ENCODE measurements at places on chromosomes 2 and 18.

DNA sequence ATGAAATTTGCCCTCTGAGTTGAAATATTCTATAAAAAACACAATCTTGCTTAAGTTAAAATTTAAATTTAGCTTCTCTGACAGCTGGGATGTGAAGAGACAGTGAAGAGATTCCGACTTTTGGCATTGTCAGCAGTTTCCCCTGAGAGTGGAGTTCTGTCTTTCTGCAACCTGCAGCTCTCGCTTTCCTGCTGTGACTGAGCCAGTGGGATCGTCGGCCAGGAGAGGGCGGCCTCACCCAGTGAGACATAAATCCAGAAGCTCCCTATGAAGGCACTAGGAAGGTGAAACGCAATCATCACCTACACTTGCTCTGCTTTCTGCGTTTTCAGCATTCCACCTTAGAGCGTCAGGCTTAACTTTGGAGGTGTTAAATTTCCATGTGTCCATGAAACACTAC is 75.4 kb upstream of the HNMT start:
- peak; percentile 71 for DNase-seq

GRCh38 chr2:70515938-70516337 is 37.7 kb downstream of the TGFA start:
- no peak for DNase-seq

- peak; percentile 19 for DNase-seq
Observed at GRCh38 chr2:39920307-39920801, 141.3 kb upstream of the THUMPD2 start.

- DNase-seq = no peak
Observed at GRCh38 chr2:190799999-190800398, 80.6 kb upstream of the GLS start.

GRCh38 chr2:191318037-191318728 is 73.0 kb downstream of the MYO1B start:
- no peak for DNase-seq

DNA sequence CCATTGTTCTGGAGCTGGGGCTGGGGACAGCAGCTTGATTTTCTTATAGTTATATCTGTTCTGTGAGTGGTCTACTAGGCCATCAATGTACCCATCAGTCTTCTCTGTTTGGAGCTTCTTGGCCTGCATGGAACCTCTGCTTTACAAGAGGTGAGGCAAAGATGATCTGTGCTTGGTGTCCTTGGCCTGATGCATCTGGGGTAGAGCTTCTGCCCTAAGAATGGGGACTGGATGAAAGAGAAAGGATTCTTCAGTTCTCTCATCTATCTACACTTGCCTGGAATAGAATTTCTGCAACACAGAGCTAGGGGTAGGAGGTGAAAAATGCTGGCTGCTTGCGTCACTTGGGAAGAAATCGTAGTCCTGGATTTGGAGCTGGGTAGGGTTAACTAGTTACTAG is 46.2 kb downstream of the ACSL3 start:
- DNase-seq = no peak

DNA sequence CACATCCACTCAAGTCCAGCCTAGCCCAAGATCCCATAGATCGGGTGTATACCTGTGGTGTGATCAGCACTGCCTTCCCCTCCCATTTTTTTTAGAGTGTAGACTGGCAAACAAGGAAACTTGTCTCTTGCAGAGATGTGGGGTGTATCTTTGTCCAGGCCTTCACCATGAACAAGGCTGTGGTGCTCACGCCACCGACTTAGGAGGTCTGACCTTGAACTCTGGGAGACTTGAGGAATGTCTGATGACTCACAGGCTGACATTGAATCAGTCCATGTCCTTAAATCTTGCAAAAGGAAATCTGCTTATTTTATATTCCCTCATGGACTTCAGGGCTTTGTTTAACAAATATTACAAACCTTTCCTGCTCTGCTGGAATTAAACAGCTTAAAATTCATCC is 4.5 kb upstream of the CTIF start:
- DNase-seq = no peak

- no peak for DNase-seq
Observed at GRCh38 chr2:64423303-64423702, 30.7 kb upstream of the LGALSL start.

DNA sequence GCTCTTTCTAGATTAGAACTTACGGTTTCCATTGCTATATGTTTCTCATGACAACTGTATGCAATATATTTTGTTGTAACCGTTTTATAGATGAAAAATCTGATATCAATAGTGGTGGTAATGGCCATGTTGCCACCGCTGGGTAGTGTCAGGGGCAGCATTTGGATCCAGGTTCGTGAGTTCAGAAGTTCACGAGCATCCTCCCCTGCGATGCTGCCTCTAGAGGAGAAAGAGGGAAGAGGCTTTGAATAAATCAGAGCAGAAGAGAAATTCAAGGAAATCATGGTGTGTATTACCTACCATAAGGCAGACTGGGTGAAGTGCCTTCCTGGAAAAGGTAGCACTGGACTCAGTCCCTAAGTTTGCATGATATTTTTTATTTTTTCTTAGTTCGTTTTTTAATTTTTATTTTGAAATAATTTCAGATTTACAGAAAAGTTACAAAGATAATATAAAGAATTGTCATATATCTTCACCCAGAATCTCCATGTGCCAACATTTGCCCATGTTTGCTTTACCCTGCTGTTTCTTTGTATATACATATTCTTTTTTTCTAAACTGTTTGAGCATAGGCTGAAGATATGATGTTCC is 3.3 kb upstream of the ZBTB7C start:
- DNase-seq = peak; percentile 54

- no peak for DNase-seq
Observed at GRCh38 chr2:200022511-200022910, 67.1 kb downstream of the MAIP1 start.

- DNase-seq = no peak
Observed at GRCh38 chr2:215060861-215061536, 77.4 kb downstream of the ABCA12 start.

All from WTC11 (cell line).